Activated naive CD8-positive, alpha-beta T cell treated with anti-CD3 and anti-CD28 coated beads, Interleukin-2, amount 10 ng/mL, durations not matched to agents 7 days and 5 days (primary cell): ENCODE measurements at places on chromosomes 1 and 21. TPM values are rescaled to one million over a fixed set of nuclear protein-coding genes. Genes with fewer than 3 reads are reported as not detected.

DNA sequence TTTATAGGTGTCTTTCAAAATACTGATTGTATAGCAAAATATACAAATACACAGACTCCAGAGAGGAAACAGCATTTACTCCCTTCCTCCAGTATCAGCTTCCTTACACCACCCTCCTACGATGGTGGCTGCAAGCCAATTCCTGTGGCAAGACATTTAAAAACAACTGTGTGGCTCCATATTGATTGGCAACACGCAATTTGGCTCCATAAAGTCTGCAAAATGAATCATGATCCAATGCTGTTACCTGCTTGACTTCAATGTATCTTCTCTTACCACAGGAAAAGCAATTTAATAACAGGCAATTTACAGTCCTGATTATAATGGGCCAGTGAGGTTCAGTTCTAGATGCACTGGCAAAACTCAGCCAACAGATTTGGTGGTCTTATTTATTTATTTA, 19.7 kb upstream of the ATP6V1G3 start:
- H3K27me3 ChIP-seq = no peaks in the 10 kb centered on the region
- no peak for DNase-seq
- peaks cover 64% of the 10 kb centered on the region for H3K4me1 ChIP-seq
- no peak overlapping the region for H3K27ac ChIP-seq
- H3K4me3 ChIP-seq = no peak overlapping the region
- H3K36me3 ChIP-seq = peaks cover 7% of the 10 kb centered on the region

GRCh38 chr1:234670967-234671626, 61.1 kb upstream of the IRF2BP2 start:
- H3K4me3 ChIP-seq = no peak overlapping the region
- no peak for DNase-seq
- peaks cover 2% of the 10 kb centered on the region for H3K36me3 ChIP-seq
- H3K4me1 ChIP-seq = peaks cover 8% of the 10 kb centered on the region

- peaks cover 15% of the 10 kb centered on the region for H3K4me1 ChIP-seq
- H3K27ac ChIP-seq = no peak overlapping the region
- H3K36me3 ChIP-seq = peaks cover 3% of the 10 kb centered on the region
- peaks cover 4% of the 10 kb centered on the region for H3K27me3 ChIP-seq
Observed at GRCh38 chr1:39957299-39958015, 2.5 kb downstream of the MFSD2A start.

- H3K4me1 ChIP-seq = no peaks in the 10 kb centered on the region
- H3K27ac ChIP-seq = no peak within 1 kb of the TSS
- no peak for DNase-seq
- peaks cover 7% of the 10 kb centered on the region for H3K27me3 ChIP-seq
Observed at GRCh38 chr1:16017461-16018303, at the start of gene HSPB7. HSPB7 (minus strand) TSS chr1:16018043; CDS start chr1:16017963, 80 bp downstream.

GRCh38 chr1:77552626-77553025, 129.8 kb downstream of the ZZZ3 start:
- H3K27me3 ChIP-seq = no peaks in the 10 kb centered on the region
- no peak overlapping the region for H3K4me3 ChIP-seq
- H3K36me3 ChIP-seq = peaks cover 5% of the 10 kb centered on the region

GRCh38 chr1:27114546-27114945, 40.4 kb downstream of the SLC9A1 start:
- H3K36me3 ChIP-seq = peaks cover 16% of the 10 kb centered on the region
- H3K27ac ChIP-seq = peak overlapping the region; percentile 94
- H3K4me1 ChIP-seq = peaks cover 54% of the 10 kb centered on the region
- peak overlapping the region; percentile 69 for H3K4me3 ChIP-seq

- H3K27me3 ChIP-seq = no peaks in the 10 kb centered on the region
- H3K36me3 ChIP-seq = peaks cover 3% of the 10 kb centered on the region
- peaks cover 6% of the 10 kb centered on the region for H3K4me1 ChIP-seq
- DNase-seq = no peak
- H3K27ac ChIP-seq = no peak overlapping the region
- H3K4me3 ChIP-seq = no peak overlapping the region
Observed at GRCh38 chr1:43279666-43280065, 5.7 kb downstream of the C1orf210 start.

- no peaks in the 10 kb centered on the region for H3K4me1 ChIP-seq
- H3K27me3 ChIP-seq = no peaks in the 10 kb centered on the region
- H3K27ac ChIP-seq = no peak overlapping the region
- H3K4me3 ChIP-seq = no peak overlapping the region
Observed at GRCh38 chr1:177558372-177558771, 387.6 kb downstream of the BRINP2 start.

DNA sequence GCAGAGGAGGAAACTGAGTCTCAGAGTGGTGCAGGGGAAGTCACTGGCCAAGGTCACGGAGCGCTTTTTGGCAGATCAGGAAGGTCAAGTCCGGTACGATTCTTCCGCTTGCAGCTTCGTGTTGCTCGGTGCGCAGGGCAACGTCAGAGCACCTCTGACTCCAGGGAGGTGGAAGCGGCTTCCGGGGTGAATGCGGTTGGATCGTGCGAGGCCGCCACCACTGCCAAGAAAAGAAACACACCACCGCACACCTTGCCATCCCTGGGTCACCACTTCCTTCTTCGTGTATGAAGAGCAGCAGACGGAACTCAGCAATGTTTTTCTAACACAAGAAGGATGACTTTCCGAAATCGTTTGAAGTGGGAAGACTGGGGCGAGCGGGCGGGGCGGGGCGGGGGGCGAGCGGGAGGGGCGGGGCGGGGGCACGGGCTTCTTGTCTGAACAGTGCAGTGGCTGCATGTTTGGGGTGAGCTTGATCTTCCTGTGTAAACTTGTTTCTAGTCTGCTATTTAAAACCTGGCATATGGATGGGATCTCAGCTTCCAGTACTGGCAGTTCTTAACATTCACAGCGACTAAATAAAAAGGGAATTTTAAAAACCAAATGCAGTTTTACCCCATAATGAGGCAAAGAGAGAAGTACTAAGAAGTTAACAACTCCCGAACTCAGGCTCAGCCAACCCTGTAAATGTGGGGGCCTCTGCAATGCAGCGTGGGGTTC, 300.0 kb downstream of the RRAGC start:
- H3K4me1 ChIP-seq = peaks cover 52% of the 10 kb centered on the region
- no peaks in the 10 kb centered on the region for H3K36me3 ChIP-seq
- H3K27me3 ChIP-seq = peaks cover 66% of the 10 kb centered on the region
- H3K4me3 ChIP-seq = peak overlapping the region; percentile 78
- peak overlapping the region; percentile 81 for H3K27ac ChIP-seq
- DNase-seq = peak; percentile 90

DNA sequence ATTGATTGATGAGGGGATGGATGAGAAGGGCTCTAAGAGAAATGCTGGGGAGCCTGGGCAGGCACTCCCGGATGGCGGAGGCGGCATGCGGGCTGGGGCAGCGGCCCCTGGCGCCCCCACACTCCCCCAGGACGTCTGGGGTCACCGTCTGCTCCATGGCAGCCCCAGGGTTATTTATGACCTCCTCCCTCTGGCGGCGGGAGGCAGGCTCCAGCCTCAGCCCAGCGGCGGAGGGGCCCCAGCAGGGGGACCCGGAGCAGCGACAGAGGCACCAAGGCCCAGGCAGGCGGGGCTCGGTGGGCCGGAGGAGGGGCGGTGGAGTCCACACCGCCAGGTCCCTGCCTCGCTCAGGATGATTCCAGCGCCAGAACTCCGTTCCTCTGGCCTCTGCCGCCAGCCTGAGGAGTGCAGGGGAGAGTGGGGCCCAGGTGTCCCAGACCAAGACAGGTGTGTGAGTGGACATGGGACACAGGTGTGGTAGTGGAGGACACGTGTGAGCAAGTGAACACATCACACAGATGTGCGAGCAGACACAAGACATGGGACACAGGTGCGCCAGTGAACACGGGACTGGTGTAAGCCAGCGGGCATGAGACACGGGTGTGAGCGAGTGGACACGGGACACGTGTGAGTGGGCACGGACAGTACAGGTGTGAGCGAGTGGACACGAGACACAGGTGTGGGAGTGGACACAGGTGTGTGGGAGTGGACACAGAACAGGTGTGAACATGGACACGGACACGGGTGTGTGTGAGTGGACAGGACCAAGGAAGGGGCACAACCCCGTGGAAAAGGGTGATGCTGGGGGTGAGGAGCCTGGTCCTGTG, 2.5 kb upstream of the SAMD11 start:
- no peak for DNase-seq
- H3K4me1 ChIP-seq = peaks cover 8% of the 10 kb centered on the region
- no peaks in the 10 kb centered on the region for H3K36me3 ChIP-seq
- no peak overlapping the region for H3K4me3 ChIP-seq
- peaks cover 39% of the 10 kb centered on the region for H3K27me3 ChIP-seq
- H3K27ac ChIP-seq = no peak overlapping the region

DNA sequence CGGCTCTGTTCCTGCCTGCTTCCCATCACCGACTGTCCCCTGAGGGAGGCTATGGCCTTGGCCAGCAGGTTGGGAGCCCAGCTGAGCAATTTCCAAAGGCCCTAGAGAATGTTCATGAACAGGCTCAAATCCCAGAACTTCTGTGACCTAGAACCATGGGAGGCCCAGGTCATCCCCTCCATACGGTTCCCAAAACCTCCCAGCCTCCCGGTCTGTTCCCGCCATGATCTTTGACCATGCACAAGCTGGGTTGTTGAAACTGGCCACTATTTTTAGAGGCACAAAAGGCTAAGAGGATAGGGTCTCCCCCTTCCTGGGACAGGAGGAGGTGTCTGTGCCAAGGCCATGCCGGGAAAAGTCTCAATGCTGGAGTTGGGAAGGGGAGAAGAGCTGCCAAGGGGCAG, 27.5 kb downstream of the EPHA2 start:
- no peak overlapping the region for H3K27ac ChIP-seq
- H3K4me1 ChIP-seq = no peaks in the 10 kb centered on the region

DNA sequence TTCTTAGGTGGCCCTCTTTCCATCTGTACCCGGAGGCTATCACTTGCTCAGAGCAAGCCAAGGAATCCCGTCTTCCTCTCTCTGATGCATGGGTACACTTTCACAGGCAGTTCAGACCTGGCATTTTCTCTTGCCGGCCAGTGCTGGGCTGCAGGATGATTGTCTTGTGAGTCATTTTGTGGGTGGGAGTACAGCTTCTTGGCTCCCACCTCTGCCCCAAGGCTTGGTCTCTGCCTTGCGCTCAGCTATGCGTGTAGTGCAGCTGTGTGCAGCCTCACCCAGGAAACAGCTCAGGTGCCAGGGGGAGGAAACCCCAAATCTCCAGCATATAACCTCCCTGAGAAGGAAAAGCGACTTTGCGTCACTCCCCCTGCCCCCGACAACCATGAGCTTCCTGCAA, 3.9 kb upstream of the AJAP1 start:
- H3K27me3 ChIP-seq = peaks cover 3% of the 10 kb centered on the region
- DNase-seq = no peak
- H3K4me3 ChIP-seq = no peak overlapping the region
- H3K36me3 ChIP-seq = no peaks in the 10 kb centered on the region
- H3K27ac ChIP-seq = no peak overlapping the region
- H3K4me1 ChIP-seq = no peaks in the 10 kb centered on the region

DNA sequence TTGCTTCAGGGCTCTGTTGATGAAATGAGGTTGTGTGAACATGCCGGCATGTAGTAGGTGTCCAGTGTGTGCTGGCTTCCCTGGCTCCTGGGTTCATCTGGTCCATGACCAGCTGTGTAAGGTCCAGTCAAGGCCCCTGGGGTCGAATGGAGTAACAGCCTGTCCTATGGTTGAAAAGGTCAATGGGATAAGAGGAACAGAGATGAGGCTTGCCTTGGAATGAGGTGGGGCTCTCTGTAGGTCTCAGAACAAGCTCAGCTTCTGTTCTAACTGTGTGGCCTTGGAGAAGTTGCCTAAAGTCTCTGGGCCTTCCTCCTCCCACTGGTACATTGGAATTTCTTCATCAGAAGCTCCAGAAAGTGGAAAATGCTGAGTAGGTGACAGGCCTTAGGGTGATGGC, 26.6 kb downstream of the RPS6KA1 start:
- H3K4me1 ChIP-seq = no peaks in the 10 kb centered on the region
- H3K36me3 ChIP-seq = peaks cover 19% of the 10 kb centered on the region
- no peak for DNase-seq
- H3K27me3 ChIP-seq = no peaks in the 10 kb centered on the region
- no peak overlapping the region for H3K27ac ChIP-seq

DNA sequence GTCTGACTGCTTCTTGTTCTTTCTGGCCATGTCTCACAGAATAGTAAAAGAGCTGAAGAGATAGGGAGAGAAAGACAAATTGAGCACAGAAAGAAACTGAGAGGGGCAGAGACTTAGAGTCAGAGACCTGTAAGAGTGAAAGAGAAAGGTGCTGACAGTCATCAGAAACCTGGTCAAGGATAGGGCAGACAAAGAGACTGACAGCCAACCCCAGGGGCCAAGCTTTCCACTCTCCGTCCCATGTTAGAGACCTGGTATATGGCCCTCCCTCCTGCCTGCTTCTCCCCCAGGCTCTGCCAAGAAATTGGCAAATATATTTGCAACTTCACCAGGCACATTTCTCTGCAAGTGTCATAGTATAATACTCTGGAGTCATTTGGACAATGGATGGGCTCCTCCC, 64.6 kb downstream of the RHBG start:
- peaks cover 92% of the 10 kb centered on the region for H3K27me3 ChIP-seq
- H3K4me3 ChIP-seq = no peak overlapping the region
- peaks cover 27% of the 10 kb centered on the region for H3K4me1 ChIP-seq
- no peak for DNase-seq
- H3K27ac ChIP-seq = no peak overlapping the region
- H3K36me3 ChIP-seq = no peaks in the 10 kb centered on the region

- peaks cover 16% of the 10 kb centered on the region for H3K4me1 ChIP-seq
- H3K27ac ChIP-seq = no peak overlapping the region
- no peak overlapping the region for H3K4me3 ChIP-seq
- no peak for DNase-seq
- peaks cover 9% of the 10 kb centered on the region for H3K36me3 ChIP-seq
- no peaks in the 10 kb centered on the region for H3K27me3 ChIP-seq
Observed at GRCh38 chr1:151621351-151621750, 9.5 kb downstream of the SNX27 start.

Gene KMO
- not detected for total RNA-seq

Gene GPX7
- 13.5 TPM for total RNA-seq

Gene DRAM2
- 36.7 TPM for total RNA-seq

Gene CD34
- total RNA-seq = not detected

Gene ASPM
- total RNA-seq = 57.2 TPM

Gene DMBX1
- total RNA-seq = not detected

Gene GBP6
- 0.47 TPM for total RNA-seq

Gene H3-3A
- total RNA-seq = 454 TPM

Gene LEFTY2
- not detected for total RNA-seq

Gene YTHDF2
- 70.2 TPM for total RNA-seq
